Hypothalamus (tissue), 51 donors: ENCODE measurements at places on chromosomes 4 and X.
A peak's percentile ranks its signal among the peaks of the same experiment; 100 is the strongest.

DNA sequence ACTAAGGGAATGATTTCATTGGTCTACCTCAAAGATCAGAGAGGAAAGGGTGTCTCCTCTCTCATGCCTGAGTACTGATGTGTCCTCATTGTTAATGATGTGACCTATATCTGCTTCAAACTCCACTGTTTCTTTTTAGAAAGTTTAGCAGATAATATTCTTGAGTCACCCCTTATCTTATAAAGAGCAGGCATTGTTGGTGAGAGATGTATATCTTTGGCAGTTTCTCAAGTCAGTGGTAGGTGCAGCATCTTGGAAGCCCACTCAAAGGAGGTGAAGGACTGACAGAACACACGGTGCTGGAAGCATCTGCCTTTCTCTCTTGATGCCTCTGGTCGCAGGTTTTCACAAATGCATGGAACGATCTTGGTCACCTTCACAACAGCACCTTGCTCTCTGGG lies 71.2 kb downstream of the ZNF518B start:
- DNase-seq: no peak

GRCh38 chr4:16007471-16008095 lies 44.6 kb upstream of the FGFBP2 start:
- no peak for DNase-seq

DNA sequence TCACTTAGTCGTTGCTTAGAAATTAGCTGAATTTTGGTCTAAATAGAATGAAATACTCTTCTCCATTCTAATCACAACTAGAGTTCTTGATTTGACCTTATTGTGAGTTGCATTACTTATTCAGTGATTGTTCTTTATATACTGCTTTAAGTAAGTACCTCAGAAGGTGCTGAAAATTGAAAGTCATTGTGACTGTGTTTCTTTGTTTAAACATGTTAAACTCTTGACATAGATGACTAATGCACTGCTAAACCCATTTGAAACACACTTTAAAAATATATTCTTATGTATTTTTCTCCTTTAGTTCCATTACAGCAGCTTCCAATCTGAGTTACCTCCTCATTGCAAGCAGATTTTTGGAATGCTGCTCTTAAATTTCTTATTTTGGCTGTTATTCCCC lies 9.1 kb downstream of the TSPAN7 start:
- DNase-seq: no peak

DNA sequence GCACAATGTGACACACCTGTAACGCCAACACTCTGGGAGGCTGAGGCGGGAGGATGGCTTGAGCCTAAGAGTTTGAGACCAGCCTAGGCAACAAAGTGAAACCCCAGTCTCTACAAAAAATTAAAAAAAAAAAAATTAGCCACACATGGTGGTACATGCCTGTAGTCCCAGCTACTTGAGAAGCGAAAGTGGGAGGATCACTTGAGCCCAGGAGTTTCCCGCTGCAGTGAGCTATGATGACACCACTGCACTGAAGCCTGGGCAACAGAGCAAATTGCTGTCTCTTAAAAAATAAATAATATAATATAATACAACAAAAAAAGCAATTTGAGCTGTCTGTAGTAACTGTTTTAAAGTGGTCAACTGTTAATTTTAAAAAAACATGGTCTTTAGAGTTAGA lies 13.2 kb downstream of the SPOCK3 start:
- no peak for DNase-seq

DNA sequence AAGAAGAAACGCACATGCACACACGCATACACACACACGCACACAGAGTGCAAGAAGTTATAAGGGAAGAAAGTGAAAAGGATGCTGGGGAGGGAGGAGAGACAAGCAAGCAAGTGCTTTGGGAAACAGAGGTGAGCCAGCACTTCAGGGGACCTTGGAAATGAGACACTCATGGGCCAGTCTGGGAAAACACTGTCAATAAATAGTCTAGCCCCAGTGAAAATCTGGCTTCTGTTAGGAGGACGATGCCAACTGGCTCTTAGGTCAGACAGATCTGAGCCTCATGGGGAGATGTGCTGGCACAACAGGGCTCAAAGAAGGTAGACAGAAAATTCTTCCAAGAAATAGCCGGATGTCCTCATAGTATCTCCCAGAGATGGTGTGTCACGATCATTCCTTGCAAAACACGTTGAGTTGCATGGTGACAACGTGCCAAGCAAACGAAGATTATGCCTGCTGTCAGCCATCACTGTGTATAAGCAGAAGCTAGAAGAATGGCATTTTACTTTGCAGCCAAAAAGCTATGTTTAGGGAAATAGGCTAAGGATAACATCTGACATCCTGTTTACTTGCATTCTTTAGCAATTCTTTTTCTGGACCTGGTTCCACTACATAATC lies 557 bp upstream of the ARHGEF6 start:
- DNase-seq: no peak

DNA sequence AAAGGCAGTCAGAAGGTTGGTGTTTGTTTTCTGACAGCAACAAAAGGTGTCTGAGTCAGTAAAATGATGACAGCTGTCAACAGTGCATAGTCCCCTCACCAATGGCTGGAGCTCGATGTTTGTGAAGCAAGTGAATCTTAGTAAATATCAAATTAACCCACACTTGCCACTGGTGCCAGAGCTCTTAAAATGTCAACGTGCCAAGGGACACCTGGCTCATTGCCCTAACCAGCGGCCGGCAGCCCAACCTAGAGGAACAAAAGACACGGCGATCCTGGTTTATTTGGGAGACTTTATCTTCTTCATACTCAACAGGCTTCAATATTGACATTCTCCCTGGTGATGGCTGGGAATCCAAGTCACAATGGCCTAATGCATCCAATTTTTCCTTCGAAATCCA lies 143.4 kb downstream of the CPEB2 start:
- no peak for DNase-seq

GRCh38 chr4:15610855-15611254 lies 44.3 kb downstream of the FBXL5 start:
- no peak for DNase-seq

DNA sequence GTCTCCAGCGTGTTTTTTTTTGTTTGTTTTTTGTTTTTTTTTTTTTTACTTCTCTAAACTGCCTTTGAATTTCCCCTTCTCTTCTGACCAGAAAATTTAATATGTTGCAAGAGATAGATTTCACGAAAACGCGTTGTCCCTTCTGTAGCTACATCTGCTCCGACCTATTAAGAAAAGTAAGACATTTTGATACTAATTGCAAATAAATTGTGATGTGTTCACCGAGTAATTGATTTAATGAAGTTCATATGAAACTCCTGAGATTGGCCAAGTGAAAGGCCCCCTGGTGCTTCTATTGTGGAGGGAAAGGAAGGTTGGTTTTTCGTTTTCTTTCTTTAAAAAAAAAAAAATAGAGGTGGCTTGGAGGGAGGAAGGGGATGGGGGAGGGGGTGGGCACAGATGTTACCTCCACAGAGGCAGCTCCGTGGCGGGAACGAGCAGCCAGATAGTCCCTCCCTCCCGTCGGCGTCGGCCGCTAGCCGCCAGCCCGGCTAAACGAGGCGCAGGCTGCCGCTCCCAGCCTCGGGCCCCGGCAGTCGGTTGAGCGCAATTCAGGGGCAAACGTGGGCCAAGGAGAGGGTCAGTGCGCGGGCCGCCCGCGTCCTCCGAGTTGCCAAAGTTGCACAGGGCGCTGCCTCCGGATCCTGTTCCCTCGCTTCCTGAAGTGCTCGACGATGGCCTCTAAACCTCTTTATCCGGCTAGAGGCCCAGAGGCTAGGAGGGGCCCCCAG lies 139.1 kb upstream of the ZIC3 start:
- DNase-seq: no peak

DNA sequence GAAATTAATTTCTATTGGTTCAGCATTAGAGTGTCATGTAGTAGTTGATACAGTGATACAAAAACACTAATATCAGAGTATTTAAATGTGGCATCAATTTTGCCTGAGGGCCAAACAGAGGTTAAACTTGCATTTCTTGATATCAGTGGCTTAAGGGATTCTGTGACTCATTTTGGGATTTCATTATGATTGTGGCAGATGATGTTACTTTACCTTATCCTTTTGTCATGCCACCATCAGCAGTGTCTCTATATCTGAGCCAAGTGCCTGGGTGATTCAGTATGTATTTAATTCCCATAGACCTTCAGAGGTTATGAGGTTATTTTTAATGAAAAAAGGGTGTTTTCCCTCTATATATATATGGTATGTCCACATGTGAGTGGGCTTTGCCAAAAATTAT lies 582.9 kb downstream of the ADGRL3 start:
- no peak for DNase-seq

GRCh38 chrX:123859409-123859845 lies 426 bp upstream of the XIAP start:
- peak; percentile 61 for DNase-seq

DNA sequence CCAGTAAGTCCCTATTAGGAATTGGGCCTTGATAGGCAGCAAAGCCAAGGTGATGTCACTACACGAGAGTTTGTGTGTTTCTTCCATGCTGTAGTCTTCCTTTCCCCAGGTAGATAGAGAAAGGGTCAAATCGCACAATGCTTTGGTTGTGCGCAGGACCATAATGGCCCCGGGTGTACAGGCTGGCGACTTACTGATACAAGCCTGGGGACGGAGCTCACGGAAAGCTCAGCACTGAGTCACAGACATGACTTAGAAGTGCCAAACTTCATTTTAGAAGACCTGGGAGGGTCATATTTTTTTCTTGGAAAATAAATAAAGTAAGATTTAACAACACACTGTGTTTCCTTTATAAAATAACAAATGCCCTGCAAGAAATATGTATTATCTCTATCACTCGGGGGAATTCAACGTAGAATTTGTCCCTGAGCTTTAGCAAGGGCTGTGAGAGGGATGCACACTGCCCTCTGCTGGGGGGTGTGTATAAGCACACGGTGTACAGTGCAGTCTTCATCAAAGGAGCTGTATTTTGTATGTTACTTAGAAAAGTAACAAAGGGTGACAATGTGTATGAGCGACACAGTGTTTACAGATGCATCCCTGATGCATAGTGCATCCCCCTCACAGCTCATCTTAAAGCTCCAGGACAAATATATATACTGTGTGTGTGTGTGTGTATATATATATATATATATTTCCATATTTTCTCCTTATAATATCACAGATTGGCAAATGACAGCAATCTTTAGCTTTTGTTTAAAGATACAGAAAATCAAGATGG lies 254.5 kb upstream of the VEGFC start:
- DNase-seq: no peak

DNA sequence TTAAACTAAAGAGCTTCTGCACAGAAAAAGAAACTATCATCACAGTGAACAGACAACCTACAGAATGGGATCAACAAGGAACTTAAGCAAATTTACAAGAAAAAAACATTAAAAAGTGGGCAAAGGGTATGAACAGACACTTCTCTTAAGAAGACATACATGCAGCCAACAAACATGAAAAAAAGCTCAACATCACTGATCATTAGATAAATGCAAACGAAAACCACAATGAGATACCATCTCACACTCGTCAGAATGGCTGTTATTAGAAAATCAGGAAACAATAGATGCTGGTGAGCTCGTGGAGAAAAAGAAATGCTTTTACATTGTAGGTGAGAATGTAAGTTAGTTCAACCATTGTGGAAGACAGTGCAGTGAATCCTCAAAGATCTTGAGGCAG lies 27.8 kb downstream of the PAPSS1 start:
- DNase-seq: no peak

DNA sequence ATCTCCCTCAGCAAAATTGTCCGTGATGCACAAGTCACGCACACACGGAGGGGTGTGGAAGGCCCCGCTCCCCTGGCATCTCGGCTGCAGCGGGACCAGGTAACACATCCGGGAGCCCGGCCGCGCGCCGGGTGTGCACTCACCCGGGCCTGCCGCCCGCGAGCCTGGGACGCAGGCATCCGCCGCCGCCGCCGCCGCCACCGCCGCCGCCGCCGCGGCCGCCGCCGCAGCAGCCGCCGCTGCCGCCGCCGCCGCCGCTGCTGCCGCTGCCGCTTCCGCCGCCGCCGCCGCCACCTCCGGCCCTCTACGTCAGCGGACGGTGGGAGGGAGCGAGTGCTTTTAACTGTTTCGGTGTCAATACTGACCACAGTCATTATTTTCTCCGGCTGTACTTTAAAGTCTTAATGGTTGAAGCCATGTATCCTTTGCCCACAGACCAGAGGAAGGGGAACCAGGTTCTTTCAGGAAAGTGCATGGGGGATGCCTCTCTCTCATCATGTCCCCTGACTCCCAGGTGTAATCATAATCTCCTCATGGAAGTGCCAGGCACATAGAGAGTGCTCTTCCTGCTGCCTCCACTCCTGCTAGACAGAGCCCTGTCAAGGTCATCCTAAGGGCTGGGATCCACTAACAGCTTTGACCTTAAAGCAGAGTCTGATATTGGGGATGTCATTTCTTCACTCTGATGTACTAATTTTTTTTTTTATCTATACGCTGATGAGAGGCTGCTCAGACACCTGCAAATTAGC lies 38.0 kb downstream of the MAGEE2 start:
- no peak for DNase-seq

GRCh38 chr4:168734703-168735678 lies 238.1 kb downstream of the PALLD start:
- no peak for DNase-seq

DNA sequence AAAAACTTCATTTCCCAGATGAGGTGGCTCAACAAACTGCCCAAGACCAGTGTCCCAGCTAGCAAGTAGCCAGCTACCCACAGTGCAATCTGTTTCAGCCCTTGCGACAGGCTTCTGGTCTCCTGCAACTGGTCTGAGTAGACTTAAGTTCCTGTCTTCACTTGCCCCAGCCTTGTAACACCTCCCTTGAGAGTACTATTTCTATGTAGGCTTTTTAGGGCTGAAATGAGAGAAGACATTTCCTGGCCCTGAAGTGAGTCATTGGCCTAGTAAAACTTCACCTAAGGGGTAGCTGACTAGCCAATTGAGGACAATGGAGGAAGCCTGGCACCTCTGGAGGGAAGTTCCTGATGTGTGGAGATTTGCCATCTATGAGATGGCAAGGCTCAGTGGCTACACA lies 80.1 kb upstream of the STIM2 start:
- no peak for DNase-seq

GRCh38 chr4:5478169-5478568 lies 230.2 kb downstream of the EVC2 start:
- no peak for DNase-seq

- DNase-seq: no peak
Measured at GRCh38 chr4:2472187-2472586, 3.3 kb downstream of the RNF4 start.

DNA sequence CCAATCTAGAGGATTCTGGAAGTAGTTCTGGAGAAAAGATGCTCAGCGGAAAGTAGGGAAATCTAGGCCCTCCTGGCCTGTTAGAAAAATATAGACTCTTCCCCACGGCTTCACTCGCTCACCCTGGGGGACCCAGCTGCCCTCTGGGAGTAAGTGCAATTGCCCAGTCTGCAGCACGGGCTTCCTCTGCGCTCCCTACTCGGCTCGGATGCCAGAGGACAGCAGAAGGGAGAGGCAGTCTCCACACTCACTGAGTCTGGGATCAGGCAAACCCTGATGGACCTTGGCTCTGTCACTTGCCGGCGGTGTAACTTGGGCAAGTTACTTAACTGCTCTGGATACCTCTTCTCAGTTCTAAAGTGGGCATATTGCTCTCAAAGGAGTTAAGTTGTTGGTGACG lies 2.1 kb downstream of the SHISA3 start:
- DNase-seq: no peak

- no peak for DNase-seq
Measured at GRCh38 chr4:54999003-54999402, 126.4 kb downstream of the KDR start.

- DNase-seq: no peak
Measured at GRCh38 chr4:15006416-15007024, 4.2 kb downstream of the CPEB2 start.
